ENCODE measurements at places on chromosomes 2 and 18.

- no peak for DNase-seq
Measured at GRCh38 chr2:64165706-64166105, 21.5 kb upstream of the PELI1 start.

- DNase-seq: no peak
Measured at GRCh38 chr2:173033084-173033483, 42.6 kb upstream of the MAP3K20 start.

DNA sequence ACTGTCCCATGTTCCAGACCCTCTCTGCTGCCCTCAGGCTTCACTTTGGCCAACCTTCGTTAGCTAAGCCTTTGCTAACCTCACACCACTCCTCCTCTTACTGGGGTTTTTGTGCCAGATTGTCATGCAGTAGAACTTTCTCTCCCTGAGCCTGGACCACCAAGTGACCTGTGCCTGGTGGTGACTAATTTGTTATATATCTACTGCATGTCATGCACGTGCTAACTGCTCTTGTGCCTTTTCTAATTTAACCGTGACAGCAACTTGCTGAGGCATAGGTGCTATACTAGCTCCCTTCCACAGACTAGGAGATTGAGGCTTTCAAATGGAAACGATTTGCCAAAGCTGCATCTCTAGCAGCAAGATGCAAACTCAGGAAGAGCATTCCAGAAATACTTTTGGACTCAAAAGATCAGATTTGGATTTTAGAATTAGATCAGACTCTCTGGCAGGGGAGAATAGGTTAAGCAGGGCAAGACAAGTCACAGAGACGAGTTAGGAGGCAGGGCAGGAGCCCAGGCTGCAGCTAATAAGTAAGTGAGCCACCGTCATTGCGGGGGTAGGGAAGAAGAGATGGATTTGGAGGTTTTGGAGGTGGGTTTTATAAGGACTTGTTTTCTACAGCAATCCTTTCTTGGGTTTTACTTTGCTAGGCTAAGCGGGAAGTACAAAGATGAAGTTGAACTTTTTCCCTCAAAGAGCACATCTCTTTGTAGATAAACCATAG, 1.8 kb downstream of the PPP1R7 start:
- DNase-seq: no peak

DNA sequence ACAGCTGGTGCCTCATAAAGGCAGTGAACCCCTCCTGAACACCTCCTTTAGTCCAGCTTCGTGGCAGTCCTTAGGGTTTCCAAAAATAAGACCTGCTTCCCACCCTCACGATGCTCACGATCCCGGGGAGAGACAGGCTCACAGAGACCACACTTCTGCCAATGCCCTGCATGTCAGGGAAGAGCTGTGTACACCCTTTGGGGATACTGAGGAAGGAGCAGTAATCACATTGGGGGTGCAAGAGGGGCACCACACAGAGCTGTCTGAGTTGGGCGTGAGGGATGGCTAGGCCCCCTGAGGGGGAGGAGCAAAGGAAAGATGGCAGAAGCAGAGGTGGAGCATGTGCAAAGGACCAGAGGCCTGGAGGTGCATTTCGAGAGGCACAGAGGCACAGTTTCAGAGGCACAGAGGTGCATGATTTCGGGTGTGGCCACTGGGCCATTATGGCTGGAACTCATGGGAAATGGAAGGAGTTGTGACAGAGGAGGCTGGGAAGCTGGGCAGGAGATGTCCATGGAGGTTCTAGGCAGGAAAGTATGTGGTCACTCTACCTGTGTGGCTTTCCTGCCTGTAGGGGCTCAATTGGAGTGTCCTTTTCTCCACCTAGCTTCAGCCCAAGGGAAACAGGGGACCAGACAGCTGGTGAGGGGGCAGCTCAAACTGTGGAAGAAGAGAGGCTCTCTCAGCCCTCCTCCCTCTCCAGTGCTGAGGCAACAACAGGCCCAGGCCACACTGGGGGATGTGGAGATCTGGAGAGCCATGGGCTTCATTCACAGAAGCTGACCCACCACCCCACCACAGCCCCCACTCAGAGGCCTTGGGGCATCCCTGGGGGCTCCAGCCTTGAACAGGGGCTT, 115.9 kb downstream of the CAPN13 start:
- no peak for DNase-seq

GRCh38 chr2:105698820-105699219, 45.9 kb upstream of the NCK2 start:
- no peak for DNase-seq

DNA sequence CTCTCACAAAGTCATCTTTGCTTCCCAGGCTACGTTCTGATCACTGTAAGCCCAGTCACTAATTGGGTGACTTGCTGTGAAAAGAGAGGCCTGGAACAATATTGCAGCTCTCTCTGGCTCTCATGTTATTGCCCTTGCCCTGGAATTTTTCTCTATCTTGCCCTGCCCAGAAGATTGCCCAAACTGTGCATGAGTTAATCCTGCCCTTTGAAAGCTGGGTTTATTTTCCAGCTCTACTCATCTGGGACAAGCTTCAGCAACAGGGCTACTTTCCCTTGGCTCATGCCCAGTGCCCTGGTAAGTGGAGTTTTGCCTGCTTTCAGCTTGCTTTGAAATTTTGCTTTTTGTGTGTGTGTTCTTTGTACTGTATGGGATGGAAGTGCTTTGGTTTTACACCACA, 6.9 kb upstream of the EHBP1 start:
- no peak for DNase-seq

- DNase-seq: no peak
Measured at GRCh38 chr2:173223871-173224270, 130.8 kb upstream of the CDCA7 start.

DNA sequence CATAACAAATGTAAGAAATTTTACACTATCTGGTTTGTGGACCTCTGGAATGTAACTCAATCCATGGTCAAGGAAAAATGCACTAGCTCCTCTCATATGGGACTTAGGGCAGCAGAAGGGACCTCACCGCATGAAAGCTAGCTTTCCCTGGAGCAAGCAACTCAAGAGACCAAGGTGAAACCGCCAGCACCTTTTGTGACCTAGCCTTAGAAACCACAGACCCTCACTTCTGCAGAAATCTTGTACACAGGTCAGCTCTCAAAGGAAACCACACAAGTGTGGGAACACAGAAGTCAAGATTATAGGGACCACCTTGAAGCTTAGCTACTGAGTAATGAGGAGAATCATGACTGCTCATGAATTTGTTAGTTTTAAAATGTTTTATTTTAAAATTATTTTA, 222.5 kb downstream of the DLGAP1 start:
- no peak for DNase-seq

DNA sequence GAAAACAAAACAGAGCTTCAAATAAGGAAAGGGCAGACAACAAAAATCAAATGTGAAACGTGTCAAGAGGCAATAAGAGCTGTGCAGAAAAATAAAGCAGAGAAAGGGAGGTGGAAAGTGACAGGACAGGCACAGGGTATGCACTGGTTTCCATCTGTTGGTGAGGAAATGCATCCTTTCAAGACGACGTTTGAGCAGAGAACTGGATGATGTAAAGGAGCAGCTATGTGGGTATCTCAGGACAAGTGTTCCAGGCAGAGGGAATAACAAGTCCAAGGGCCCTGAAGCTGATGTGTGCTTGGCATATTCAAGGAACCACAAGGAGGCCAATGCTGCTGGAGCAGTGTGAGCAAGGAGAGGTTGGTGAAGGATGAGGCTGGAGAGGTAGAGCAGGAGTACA, 168.9 kb upstream of the SERPINE2 start:
- DNase-seq: no peak

DNA sequence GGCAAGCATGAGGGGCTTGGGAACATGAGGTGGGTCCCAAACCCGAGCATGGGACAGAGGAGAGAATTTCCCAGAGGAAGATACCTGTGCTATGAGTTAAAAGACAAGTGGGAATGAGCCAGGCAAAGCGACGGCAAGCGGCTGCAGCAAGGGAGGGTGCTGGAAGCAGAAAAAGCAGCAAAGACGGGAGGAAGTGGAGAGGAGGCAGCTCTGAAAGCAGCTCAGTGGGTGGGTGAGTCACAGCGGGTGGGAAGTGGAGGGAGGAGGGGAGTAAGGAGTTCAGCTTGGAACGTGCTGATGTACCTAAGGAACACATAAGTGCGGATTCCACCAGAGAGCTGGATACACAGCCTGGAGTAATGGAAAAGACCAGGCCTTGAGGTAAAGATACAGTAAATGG, 41.4 kb downstream of the THUMPD2 start:
- no peak for DNase-seq

DNA sequence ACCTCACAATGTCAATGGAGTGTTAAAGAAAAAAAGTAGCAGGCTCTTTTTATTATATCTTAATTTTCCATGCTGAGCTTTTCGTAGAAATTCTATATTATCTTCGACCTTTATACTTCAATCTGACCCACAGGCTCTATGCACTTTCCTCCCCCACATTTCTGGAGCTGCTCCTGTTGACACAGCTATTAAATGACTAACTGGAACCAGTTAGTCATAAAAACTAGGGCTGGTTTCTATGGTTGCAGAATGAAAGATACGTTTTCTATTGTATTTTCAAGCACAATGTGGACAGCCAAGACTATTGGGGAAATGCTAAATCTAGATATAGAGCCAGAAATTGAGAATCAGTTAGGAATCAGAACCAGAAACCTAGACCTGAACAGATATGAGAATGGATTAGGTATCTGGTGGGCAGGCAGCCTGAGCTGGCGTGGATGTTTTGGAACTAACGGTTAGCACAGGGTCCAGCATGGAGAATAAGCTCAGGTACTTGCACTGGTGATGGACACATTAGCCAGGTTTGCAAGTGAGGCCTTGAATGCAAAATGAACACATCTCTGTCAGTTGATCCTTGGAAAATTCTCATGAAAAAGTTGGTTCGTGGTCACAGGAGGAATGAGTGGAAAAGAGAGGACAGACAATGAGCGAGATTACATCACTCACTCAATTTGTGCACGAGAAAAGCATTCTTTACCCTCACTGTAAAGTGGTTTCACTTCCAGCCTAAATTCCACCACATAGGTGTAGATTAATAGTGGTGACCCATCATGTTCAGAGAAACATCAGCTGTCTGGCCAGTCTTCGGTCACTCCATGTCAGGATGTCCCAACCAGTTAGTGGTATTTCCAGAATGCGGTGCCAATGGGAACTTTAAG, 144.6 kb upstream of the EPHA4 start:
- DNase-seq: no peak

- DNase-seq: no peak
Measured at GRCh38 chr2:171432969-171433762, 624 bp downstream of the METTL8 start.

DNA sequence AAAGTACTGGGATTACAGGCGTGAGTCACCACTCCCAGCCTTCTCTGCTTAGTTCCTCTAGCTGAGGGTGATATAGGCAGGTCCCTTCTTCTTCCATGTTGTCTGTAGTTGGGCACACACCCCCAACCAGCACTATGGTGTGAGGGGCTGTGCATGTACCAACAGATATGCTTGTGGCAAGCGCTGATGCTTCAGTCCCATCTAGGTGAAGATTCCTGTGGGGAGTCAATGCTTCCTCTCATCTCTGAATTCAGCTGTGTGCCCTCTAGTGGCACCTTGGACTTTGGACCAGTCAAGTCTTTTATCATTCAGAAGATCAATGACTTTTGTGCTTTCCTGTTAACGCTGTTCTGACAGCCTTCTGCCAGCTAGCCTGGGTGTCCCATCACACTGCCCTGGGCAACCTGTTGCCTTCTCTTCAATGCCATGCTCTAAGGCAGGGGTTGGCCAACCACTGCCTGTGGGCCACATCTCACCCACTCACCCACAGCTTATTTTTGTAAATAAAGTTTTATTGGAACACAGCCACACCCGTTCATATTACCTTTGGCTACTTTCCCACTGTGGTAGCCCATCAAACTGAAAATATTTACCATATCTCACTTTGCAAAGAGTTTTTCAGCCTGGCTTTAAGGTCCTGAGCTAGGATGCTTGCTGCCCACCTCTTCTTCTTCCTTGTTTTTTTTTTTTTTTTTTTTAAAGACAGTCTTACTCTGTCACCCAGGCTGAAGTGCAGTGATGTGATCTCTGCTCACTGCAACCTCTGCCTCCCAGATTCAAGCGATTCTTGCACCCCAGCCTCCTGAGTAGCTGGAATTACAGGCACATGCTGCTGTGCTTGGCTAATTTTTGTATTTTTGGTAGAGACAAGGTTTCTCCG, 51.0 kb downstream of the NPAS2 start:
- DNase-seq: no peak

DNA sequence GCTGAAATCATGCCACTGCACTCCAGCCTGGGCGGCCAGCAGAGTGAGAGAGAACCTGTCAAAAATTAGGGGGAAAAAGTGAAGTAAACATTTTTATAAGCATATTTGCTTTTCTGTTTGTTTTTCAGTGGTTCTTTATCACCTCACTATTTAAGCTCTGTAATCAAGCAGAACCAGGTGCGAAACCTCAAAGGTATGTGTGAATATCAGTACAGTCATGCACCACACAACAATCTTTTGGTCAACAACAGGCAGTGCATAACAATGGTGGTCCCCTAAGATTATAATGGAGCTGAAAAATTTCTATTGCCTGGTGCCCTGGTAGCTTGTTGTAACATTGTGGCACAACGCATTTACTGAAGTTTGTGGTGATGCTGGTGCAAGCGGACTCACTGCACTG, 167.4 kb upstream of the STON1 start:
- DNase-seq: no peak

- DNase-seq: no peak
Measured at GRCh38 chr2:151946899-151947812, 118.9 kb upstream of the ARL5A start.

DNA sequence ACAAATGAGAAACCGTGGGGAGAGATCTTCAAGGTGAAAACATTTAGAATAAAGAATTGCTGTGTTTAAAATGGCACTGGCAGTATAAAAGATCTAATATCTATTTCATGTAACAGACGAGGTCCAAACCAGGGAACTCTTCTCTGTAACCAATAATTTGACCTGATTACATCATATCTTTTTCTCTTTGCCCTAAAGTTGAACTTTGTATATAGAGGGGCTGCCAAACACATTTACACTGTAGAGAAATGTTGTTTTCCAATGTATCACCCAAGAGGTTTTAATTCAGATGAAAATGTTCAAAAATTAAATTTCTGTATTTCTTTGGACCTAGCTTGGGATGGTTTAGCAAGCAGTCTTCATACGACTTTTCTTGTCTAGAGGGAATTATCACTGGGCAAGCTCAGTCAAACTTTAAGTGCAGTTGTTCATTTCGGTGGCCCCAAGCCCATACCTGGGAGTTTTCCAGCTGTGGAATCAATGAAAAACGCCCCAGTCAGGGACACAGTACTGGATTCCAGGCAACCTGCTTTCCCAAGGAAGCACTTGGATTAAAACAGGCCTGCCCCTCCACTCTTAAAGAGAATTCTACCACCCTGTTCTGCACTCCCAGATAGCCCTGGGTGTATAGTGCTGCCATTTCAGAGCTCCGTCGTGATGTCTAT, 208.5 kb upstream of the FN1 start:
- no peak for DNase-seq

Measured in cortex of kidney (tissue), 1 donor.